Fibroblast of the aortic adventitia (primary cell): ENCODE measurements at places on chromosomes 16 and 17.

- DNase-seq = no peak
These were observed 86.5 kb downstream of the RPA1 start for GRCh38 chr17:1916316-1916715.

DNA sequence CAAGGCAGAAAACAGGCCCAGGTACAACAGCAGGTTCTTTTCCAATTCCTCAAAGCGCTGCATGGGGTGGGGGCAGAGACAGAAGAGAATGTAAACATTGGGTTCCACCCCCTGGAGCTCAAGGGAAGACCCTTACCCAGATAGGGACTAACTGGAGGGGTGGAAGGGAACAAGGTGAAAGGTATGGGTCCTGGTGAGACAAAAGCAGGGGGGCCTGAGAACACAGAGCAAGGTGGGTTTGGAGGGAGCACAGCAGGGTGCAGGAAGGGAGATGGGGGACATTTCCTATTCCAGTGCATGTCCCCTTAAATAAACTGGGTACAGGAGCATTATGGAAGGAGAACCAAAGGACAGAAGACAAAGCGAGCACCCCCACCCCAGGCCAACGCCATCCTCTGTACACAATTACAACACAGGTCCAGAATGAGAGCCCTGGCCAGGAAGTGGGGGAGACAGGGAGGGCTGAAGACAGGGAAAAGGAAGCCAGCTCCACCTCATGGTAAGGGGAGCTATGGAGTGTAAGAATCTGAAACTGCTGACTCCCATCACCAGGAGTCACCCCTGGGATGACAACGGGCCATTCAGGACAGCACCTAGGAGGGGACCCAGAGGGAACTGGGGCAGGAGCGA, 2.1 kb upstream of the CD2BP2 start:
- no peak for DNase-seq

GRCh38 chr17:7496470-7497183, 12.5 kb downstream of the POLR2A start:
- DNase-seq = no peak

DNA sequence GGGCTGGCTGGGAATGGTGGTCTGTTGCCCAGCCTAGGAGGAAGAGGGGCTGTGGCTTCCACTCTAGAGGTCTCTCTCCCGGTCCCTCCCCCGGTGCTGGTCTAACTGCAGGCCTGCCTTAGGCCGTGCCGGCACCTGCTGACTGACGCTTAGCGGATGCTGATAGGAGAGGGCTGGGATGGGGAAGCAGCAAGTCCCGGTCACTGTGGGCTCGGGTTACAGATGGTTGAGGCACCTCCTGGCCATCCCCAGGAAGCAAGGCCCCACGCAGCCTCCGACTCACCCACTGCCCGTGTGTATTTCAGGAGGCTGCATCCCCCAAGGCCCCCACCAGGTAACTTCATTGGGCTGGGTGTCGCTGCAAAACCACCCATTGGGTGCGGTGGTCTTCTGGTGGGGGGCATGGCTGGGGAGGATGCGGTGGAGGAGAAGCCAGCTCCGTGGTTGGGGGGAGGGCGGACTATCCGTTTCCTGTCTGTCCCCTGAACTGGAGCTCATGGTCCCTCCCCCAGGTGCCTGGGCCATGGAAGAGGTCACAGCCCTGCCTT, 278.9 kb downstream of the SEC14L1 start:
- no peak for DNase-seq

DNA sequence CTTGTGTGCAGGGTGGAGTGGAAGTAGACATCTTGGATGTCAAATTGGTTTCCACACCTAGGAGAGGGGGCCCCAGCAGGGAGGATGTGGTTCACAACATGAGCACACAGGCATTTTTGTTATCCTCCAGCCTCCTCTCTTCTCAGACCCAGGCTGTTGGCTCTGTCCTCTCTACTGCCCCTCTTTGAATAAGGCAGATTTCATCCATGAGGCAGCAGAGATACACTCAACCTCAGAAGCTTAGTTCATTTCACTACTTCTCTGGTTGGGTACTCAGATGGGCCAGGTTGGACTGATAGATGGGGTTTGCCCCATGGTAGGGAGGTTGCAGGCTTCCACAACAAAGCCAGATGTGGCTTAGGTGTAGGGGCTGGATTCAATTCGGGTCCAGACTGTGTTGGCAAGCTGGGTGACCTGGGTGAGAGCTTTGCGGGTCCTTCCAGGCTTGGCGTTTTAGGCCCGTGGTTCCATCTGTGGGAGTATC, 22.2 kb upstream of the NFATC3 start:
- no peak for DNase-seq

- no peak for DNase-seq
These were observed 294.3 kb downstream of the TOX3 start for GRCh38 chr16:52252680-52253079.

- no peak for DNase-seq
These were observed 4.7 kb upstream of the ZNF500 start for GRCh38 chr16:4771646-4772045.

DNA sequence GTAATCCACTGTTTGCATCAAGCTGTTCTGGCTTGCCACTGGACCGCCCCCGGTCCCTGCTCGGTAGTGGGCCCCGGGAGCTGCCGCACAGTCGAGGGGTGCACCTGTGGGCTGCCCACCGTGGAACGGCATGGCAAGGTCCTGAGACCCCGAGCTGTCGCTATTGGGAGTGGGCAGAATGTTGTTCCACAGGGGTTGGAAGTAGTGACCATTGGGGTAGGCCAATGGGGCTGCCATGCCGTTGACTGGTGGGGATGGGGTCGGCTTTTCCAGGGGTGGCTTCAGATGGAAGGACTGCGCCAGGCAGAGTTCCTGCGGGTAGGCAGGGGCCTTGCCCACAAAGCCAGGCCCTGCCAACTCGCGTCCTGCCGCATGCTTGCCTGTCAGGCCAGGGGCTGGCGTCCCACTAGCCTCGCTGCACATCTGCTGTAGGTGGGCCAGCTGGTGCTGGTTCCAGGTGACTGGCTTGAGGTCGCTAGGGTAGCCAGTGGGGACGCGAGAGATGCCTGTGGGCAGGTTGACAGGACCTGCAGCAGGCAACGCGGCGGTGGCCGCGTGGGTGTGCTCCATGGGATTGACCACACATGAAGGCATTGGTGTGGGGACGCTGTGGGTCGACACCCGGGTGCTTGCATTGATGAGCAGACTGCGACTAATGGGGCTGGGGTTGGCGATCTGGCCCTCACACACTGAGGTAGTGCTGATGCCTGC, 14.8 kb downstream of the TRAF4 start:
- DNase-seq = no peak
